ENCODE measurements at places on chromosomes 5 and 9.

- no peak for DNase-seq
Measured at GRCh38 chr5:166329149-166329800, 1962.2 kb upstream of the WWC1 start.

DNA sequence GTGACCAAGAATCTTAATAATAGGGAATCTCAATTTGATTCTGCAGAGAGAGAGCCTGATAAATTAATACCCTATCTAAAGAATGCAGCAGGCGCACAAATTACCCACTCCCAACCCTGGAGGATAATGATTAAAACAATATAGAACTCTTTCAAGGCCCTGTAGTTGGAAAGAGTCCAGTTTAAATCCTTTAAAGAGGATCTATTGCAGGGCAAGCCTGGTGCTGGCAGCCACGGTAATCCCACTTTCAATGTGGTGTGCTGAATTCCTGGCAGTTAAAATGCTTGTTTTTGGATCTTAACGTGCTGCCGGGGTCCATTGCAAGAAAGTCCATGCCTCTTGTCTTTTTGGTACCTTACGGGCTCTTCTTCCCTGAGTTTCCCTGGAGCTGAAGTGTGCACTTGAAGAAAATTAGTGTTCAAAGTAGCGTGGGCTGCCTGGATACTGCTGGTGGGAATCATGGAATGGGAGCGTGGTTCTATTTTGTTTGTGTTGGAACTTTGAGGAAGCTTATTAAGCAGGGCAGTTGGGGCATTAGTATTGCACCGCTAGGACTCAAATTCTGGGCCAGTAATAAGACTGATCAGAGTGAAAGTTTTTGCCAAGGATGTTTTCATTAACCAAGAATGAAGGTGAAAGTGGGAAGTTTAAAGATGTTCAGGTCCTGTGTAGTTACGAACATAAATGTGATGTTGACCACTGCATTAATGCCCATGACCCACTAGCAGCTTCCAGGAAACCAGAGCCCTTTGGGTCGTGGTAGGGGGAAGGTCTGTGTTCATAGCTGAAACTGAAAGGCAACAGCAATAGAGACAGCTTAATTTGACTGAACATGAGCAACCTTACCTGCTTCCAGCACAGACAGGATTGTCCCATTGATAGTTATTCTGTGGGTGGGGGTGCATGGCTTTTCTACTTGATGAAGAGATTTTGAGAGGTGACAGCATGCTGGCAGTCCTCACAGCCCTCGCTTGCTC lies 20.8 kb downstream of the MARCHF6 start:
- DNase-seq = no peak

GRCh38 chr5:15074651-15075050 lies 203.1 kb upstream of the ANKH start:
- no peak for DNase-seq

GRCh38 chr9:111909444-111909843 lies 12.8 kb downstream of the UGCG start:
- no peak for DNase-seq

DNA sequence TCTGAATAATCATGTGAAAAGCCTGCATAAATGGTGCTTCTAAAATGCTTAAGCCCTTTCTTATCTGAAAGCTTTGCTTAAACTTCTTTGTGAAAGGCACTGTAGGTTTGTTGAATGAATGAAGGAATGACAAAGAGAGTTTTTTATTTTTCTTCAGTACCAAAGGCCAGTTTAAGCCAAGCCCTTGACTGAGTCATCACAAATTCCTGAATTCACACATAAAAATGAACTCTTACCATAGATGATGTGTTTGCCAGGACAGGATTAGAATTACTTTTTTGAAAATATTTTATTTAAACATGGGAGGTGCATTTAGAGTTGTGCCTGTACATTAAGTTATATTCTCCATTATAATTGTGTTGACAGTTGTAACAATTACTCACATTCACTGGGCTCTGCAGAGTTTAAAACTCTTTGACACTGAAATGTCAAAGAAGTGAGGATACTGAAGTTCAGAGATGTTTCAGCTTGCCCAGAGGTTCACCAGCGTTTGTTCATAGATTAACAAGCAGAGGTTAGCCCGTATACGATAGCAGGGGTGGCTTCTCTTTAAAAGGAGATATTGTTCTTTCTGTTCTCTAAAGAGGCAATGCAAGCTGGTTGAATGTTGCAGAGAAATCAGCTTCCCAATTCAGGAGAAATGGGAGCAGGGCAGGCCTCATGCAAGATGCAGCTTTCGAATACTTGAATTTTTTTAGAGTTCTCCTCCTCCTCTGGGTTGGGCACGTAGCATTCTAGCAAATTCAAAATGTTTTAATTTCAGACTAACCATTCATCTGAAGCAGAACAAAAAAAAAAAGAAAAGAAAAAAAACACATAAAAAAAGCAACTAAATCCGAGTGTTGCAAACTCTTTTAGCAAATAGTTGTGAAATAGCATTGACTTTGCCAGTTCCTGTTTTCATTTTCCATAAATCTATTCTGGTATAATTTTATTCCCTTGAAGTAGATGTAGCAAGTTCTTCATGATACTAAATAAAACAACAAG lies 358.7 kb upstream of the KLF4 start:
- no peak for DNase-seq

DNA sequence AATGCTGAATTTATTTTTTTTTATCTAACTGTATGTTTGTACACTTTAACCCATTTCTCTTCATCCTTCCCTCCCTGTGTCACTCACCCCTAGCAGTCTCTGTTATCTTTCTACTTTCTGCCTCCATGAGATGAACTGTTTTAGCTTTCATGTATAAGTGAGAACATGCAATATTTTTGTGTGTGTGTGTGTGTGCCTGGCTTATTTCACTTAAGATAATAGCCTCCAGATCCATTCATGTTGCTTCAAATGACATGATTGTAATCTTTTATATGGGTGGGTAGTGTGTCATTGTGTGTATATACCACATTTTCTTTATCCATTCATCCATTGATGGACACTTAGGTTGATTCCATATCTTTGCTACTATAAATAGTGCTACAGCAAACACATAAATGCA lies 1023.9 kb downstream of the TLE1 start:
- DNase-seq = no peak

GRCh38 chr5:61202213-61202612 lies 39.9 kb upstream of the SMIM15 start:
- DNase-seq = no peak

GRCh38 chr9:76537150-76537646 lies 78.2 kb downstream of the GCNT1 start:
- DNase-seq = no peak

- DNase-seq = no peak
Measured at GRCh38 chr9:4170231-4170630, 129.6 kb downstream of the GLIS3 start.

- no peak for DNase-seq
Measured at GRCh38 chr9:81314490-81314889, 374.9 kb downstream of the TLE1 start.

DNA sequence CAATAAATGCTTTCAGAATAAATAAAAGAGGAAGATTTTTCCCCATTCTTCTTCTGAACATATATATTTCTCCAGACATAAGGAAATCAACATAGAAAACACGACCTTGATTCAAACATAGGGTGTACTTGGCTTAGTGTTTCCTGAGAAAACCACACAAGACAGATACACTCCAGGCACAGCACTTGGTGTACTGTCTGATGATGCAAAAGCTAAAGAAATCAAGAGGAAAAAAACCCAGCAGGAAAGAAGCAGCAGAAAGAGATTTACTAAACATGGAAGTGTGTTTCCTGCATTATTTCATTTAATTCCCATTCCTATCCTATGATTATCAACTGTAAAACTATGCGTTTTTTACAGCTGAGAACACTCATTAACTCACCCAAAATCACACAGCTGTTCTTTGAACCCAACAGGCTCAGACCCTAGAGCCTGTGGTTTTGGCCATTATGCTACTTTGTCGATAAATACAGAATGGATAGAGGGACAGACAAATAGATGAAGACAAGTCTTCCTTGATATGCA lies 46.1 kb downstream of the NIPAL4 start:
- no peak for DNase-seq

GRCh38 chr5:120677481-120677880 lies 213.4 kb downstream of the PRR16 start:
- no peak for DNase-seq

- no peak for DNase-seq
Measured at GRCh38 chr5:102666164-102666946, 88.8 kb upstream of the PAM start.

DNA sequence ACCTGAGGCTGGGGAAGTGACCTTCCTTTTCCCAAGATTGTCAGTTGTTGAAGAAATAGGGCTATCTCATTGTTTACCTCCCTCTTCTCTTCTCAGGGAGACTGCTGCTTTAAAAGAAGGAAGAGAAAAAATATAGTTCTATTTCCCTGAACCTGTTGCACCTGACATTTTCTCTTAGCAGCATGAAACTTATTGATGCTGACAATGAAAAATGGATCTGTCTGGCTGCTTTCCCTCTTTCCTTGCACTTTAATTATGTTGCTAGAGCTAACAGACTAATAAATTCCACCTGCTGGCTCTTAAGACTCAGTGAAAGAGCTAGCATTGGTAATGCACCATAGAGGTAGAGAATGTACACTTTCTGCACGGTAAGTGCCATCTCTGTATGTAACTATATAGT lies 6.2 kb upstream of the CKMT2 start:
- no peak for DNase-seq

- no peak for DNase-seq
Measured at GRCh38 chr9:131627648-131628458, 82.5 kb downstream of the PRRT1B start.

DNA sequence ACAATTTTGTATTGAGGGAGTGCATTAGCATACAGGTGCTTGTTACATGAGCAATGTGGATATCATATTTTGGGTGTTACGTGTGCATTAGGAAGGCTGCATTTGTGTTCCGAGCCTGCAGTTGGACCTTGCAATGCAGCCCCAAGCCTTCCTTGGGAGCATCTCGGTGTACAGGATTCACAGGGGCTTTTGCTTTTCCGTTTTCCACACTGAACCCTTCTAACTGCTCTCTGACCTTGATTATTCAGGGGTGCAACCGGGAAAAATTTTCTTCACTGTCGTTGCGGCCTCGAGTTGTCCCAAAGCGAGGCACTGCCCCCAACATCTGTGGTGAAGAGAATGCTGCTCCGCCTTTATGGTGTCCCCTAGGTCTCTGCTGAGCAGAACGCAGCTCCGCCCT lies 80.1 kb upstream of the PLEKHG4B start:
- DNase-seq = no peak

DNA sequence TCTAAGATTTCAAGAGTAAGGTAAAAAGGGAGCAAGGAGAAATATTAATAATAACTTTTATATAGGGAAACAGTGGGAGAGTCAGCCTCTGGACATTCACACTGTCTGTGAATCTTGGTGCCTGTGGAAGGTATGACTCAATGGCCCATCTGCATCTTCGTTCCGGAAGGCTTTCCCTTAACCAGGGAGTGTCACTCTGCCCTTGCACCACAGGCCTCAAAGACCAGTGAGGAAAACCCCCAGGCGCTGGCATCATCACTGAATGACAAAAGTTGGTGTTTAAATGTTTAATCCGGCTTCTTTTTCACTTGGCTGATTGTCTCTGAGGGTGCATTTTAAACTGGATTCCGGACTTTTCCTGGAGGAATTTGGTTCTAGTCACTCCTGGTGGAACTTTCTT lies 522.4 kb upstream of the TLE4 start:
- no peak for DNase-seq

DNA sequence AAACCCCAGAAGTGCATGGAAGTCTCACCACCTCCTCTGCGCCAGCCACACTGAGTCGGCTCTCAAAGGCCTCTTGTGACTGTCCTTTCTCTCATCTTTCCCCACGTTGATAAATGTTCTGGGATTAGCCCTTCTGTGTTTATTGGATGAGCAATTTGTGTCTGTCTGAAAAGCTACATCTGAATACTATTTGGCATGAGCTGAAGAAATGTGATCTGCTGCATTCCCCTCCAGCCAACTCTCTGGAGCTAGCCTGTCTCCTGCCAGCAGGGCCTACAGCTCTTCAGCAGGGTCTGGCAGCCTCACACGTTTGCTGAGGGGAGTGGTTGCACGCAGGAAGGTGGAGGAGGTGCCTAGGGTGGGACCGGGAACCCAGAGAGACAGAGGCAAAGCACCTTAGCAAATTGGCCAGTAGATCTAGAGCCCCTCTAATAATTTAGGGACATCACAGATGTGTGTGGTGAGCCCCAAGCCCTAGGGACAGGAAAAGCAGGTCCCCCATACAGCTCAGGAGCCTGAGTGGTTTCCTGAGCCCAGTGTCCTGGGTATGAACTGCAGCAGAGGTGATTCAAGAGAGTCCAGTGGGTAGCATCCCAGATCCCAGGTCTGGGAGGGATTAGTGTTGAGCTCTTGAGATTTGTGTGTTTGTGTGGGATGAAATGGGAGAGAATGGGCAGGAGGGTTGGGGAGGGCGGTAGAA lies 20.5 kb upstream of the B4GALT1 start:
- DNase-seq = no peak

- no peak for DNase-seq
Measured at GRCh38 chr5:126924331-126925033, 105.9 kb downstream of the MARCHF3 start.

DNA sequence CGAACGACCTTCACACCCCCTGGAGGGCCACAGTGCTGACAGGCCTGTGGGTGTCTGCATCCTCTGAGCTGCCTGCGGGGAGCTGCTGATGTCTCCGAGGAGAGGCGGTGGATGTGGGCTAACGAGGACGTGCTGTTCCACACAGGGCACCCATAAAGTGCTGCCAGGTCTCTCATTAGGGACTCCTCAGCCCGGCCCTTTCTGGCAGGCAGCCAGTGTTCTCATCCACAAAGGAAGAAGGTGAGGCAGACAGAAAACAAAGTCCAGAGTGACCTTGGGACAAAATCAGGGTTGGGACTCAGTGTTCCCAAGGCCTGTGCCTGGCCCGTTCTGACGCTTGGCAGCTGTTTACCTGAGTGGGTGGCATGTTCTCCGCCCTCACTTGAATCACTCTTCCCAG lies 29.3 kb downstream of the CARTPT start:
- DNase-seq = no peak

DNA sequence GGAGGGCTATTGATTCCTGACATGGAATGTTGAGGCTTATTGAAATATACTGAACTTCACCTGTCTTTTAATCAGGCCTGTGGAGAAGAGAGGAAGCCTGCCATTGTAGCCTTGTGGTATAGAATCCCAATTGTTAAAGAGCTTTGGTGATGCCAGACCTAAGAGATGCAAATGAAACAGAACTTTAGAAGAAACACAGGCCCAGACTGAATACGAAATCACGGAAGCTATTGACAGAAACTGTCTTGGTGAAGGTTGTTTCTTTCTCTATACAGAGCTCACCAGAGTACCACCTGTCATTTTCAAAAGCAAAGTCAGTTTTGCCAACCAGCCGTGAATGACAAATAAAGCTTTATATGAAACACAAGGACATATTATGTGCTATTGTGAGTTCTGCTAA lies 660.3 kb downstream of the ISL1 start:
- no peak for DNase-seq

- DNase-seq = no peak
Measured at GRCh38 chr5:85703296-85703695, 914.4 kb upstream of the COX7C start.

DNA sequence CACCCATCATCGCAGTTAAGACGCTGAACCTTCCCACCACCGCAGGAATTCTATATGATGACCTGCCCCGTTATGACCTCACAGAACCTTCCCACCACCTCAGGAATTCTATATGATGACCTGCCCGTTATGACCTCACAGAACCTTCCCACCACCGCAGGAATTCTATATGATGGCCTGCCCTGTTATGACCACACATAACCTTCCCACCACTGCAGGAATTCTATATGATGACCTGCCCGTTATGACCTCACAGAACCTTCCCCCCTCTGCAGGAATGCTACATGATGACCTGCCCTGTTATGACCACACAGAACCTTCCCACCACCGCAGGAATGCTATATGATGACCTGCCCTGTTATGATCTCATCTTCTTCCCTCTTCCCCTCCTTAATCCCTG lies 64.3 kb downstream of the IRX1 start:
- DNase-seq = no peak
